ENCODE measurements at places on chromosomes 13 and 19.

- no peak for DNase-seq
Observed at GRCh38 chr13:74056801-74057542, 77.2 kb downstream of the KLF12 start.

- DNase-seq: no peak
Observed at GRCh38 chr13:50400035-50400726, 384.9 kb downstream of the KCNRG start.

- no peak for DNase-seq
Observed at GRCh38 chr13:36357231-36357630, 11.0 kb upstream of the SPART start.

- DNase-seq: no peak
Observed at GRCh38 chr19:35533201-35533821, at the start of gene GAPDHS. TSS of gene GAPDHS (plus strand) at chr19:35533456. CDS start at chr19:35533528, 72 bp downstream.

DNA sequence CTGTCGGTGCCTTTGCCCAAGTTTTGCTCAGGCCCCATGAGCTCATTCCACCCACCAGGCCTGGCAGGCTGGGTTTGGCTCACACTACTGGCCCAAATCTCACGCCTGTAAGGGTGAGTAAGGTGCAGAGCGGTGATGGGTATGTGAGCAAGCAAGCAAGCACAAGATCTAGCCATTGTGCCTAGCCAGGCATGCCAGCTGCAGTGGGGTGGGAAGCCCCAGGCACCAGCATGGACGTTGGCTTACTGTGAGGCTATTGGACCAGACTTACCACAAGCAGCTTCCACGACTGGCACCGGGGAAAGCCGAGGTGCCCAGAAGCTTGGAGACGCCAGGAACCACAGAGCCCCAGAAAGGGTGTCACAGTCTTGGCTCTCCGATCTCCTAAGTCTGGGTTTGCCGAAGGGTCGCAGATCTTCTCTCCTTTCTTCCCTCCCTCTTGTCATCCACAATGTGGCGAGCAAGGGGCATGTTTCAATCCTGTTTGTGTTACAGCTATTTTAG, 2659.4 kb upstream of the PCDH20 start:
- no peak for DNase-seq

Measured in nephron progenitor cell (in vitro differentiated cells).